NAMALWA (cell line): ENCODE measurements at places on chromosomes 1 and 21.

DNA sequence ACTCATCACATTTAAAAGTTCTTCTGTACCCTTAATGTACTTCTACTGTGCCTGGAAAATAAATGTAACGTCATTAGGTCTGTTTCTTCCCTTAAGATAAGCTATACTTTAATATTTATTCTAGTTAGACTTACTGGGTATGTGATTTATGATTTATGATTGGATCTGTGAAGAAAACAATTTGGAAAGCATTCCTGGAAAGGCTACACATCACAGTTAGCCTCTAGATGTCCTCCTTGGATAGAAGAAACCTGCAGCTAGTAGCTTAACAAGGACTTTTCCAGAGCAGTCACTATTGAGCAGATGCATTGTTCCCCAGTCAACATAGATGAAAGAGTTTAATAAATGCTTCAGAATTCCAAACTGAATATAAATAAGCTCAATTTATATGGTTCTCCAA is 22.2 kb upstream of the ABL2 start:
- no peak for DNase-seq

DNA sequence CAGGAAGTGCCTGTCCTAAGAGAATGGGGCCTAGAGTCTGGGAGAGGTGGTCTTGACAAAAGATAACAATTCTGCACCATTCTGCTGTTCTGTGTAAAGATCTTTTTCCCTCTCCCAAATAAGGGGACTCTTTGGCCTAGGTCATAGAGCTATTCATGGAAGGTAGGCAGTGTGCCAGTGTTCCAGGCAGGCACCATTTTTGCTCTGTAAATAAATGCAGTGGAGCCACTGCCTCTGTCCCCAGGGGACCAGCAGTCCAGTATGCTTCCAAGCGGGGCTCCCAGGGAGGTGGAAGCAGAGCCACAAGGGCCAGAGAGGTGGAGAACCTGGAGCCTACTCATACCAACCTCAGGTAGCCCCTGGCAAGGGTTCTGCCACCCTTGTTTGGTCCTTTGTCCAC is 25.9 kb downstream of the KCNA2 start:
- DNase-seq = no peak

DNA sequence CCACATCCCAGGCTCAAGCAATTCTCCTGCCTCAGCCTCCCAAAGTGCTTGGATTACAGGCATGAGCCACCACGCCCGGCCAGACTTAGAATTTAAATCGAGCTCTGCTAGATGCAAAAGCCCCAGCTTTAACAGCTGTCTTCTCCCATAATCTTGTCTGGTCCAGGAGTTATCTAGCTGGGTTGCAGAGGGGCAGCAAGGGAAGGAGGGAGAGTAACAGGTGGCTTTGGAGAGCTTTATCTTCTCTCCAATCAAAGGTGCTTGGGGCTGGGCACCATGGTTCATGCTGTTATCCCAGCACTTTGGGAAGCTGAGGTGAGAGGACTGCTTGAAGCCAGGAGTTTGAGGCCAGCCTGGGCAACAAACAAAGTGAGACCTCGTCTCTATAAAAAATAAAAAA is 3.9 kb downstream of the RHBG start:
- no peak for DNase-seq

- no peak for DNase-seq
Measured at GRCh38 chr1:90713741-90714509, 3.2 kb downstream of the BARHL2 start.
